ENCODE measurements at places on chromosomes 13 and 19.

GRCh38 chr19:8631425-8631819 is 989 bp downstream of the NFILZ start:
- no peak for DNase-seq

GRCh38 chr19:55440411-55441105 is 2.5 kb downstream of the SHISA7 start:
- DNase-seq, result no peak

- DNase-seq, result no peak
These were observed 9.9 kb upstream of the POP4 start for GRCh38 chr19:29596080-29596727.

GRCh38 chr19:5774921-5775320 is 9.6 kb downstream of the PRR22 start:
- no peak for DNase-seq

DNA sequence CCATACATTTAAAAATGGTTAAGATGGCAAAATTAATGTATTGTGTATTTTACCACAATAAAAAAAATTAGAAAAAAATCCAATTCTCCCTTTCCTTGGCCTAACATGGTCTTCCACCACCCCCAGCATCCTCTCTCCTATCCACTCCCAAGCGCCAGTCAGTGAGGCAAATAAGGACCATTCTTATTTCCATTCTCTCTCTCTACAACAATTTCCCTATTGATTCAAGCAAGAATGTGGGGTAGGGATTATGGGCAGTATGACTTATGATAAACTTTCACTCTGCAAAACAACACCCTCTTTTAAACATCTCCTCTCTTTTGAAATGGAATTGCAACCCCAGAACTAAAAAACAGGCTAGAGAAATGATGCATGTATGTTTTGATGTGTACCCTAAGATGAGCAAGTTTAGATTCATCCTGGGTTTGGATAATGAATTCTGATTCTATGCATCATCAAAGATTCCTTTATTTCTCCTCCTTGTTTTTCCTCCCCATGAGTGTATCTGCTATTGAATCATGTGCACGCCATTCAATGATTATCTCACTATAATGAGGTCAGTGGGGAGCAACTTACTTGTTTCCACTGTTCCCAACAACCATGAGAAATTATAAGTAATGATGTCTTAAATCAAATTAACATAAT is 3.5 kb downstream of the STARD13 start:
- DNase-seq, result no peak

DNA sequence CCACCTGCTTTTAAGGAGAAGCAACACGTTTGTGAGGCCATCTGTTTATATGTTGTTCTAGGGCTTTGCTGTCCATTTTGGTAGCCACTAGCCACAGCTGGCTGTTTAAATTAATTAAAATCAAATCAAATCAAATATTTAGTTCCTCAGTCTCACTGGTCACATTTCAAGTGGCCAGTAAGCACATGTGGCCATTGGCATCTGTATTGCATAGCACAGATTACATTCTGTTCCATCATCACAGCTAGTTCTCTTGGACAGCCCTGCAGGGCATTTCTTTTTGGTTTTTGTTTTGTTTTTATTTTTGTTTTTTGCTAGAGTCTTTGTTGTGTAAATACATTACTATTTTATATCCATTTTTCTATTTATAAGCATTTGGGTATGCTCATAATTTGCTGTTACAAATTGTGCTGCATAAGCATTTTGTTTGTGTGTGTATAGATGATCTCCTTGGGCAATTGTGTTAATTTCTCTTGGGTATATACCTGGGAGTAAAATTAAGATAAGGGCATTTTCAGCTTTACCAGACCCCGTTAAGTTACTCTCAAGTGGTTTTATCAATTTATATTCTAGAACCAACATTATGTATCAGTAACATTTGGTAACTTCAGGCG is 31.3 kb downstream of the SAE1 start:
- no peak for DNase-seq

- DNase-seq, result no peak
These were observed 854.3 kb downstream of the UQCRFS1 start for GRCh38 chr19:28358633-28359032.

DNA sequence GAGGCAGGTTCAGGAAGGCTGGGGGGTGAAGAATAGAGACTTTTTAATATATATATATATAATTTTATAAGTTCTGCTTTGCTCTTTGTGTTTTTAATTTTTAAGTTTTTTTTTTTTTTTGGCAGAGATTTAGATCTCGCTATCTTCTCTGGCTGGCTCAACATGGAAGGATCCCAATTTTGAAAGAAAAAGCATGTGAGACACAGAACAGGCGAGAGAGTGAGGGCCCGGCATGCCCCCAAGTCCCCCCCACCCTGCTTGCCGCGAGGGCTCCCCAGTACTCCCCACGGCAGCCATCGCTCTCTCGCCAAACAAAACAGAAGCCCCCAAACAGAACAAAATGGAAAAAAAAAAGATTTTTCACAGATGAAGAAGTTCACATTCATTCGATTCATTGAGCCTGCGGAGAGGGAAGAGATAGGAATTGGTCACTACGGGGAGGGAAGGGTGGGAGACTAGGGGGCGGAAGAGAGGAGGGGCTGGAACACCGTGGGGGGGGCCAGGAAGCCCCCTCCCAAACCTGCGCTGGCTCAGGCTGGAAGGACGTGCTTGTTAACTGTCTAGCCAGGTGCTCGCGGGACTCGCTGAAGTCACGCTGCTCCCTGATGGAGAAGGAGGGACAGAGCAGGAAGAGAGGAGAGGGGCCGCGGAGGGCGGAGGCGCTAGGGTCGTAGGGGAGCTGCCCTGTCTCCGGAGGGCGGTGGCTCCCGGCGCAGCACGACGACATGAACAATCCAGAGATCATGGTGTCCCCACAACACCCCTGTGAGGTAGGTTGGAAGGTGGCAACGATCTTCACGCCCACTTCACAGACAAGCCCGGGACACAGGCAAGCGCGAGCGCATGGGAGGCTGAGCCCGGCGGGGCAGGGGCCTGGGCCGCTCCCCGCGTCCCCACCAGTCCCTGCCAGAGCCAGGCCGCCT is 10.6 kb downstream of the KHSRP start:
- DNase-seq, result no peak

DNA sequence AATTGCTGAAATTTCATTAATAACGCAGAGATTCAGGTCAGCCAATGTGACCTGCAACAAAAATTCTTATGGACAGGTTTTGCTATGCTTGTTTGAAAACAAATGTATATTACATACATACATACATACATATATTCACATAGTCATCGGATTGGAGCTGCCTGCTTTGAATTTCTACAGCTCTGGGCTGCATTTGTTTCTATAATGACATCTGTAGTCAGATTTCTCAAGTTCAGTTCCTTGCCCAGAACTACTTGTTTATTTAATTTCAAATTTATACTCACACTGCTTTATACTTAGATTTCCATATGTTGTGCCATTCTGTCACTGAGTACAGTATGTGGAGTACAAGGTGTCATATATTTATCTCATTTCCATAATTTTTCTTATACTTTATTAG is 2775.0 kb downstream of the PCDH9 start:
- no peak for DNase-seq

GRCh38 chr19:47230921-47231214 is at the start of gene BBC3:
TSS of gene BBC3 (minus strand) at chr19:47231199. CDS start at chr19:47228431, 2,768 bp downstream.
- DNase-seq, result no peak

- DNase-seq, result no peak
These were observed 9.2 kb downstream of the UBXN6 start for GRCh38 chr19:4448147-4448985.

GRCh38 chr13:29957320-29957719 is 106.9 kb upstream of the UBL3 start:
- no peak for DNase-seq

DNA sequence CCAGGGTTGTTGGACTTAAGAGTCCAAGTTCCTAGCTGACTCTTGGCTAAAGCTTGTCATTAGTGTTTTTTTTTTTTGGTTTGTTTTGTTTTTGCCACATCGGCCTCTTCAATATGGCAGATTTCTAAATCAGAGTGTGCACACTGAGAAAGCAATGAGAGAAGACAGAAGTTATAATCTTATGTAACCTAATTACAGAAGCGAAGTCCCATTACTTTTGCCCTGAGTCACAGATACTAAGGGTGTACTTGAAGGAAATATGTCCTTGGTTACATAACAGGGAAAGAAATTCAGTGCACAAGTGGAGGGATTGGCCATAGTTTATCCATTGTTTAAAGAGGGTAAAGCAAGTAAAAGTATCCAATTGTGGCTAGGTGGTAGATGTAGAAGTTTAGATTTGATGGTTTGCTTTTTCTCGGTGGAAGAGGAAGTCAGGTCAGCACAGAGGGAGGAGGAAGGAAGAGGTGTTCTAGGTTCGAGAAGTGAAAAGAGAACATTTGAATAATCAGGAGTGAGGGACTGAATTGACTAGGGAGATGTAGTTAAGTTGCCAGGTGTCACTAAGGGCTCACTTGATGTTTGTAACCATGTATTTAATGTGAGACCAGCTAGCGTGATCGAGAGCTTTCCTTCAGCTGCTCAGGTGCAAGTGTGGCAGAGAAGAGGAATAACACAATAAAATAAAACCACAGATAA is 12.2 kb downstream of the GTF2F2 start:
- no peak for DNase-seq

- no peak for DNase-seq
These were observed 79.8 kb downstream of the CHST8 start for GRCh38 chr19:33701565-33701964.

GRCh38 chr13:106246242-106246641 is 289.2 kb downstream of the EFNB2 start:
- no peak for DNase-seq

DNA sequence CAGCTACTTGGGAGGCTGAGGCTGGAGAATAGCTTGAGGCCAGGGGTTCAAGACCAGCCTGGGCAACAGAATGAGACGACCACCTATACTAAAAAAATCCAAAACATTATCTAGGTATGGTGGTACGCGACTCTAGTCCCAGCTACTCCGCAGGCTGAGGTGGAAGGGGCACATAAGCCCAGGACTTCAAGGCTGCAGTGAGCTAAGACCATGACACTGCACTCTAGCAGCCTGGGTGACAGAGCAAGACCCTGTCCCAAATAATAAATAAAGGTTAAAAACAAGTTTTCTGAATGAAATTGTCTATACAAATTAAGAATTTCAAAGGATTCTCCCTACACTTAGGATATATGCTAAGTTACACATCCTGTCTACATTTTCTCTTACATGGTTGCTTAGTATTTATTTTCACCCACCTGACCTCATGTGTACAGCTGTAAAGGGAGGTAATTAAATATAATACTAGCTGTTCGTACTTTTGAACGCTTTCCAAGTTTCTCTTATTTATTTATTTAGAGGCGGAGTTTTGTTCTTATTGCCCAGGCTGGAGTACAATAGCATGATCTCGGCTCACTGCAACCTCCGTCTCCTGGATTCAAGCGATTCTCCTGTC is 1.6 kb downstream of the SLC25A30 start:
- DNase-seq, result no peak

DNA sequence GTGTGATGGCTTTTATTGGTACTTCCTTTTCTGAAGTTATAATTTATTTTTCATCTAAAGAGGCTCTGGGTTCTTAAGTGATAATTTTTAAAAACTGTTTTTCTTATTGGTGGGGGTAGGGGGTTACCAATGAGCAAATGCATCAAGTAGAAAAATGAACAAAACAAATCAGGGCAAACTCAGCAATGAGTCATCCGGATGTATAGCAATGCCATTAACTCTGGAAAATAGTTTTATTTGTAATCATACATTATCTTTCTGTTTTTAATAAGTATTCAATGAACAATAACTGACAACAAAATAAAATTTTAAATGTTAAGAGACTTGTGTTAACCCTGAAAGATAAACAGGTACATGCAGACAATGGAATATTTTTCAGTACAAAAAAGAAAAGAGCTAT is 67.6 kb downstream of the UFM1 start:
- DNase-seq, result no peak

DNA sequence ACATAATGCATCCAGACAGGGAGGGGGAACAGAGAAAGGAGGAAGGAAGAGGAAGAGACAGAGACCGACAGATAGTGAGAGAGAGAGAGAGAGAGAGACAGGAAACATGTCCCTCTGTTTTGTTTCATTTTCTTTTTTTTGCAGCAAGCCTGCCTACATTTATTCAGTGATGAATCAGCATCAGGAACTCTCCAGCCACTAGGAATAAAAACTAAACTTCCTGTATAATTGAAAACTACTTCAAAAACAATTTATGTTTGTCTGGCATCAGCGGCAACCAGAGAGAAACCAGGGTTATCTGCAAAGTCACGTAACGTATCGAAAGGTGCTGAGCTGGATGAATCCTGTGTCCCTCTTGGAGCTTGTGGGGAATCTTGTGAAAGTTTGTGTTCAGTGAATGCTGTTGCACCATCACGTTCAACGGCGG is 148.6 kb upstream of the SOX21 start:
- no peak for DNase-seq

GRCh38 chr13:72346716-72347115 is 380.7 kb downstream of the MZT1 start:
- no peak for DNase-seq

GRCh38 chr13:35157143-35157755 is 215.2 kb downstream of the NBEA start:
- DNase-seq, result no peak

DNA sequence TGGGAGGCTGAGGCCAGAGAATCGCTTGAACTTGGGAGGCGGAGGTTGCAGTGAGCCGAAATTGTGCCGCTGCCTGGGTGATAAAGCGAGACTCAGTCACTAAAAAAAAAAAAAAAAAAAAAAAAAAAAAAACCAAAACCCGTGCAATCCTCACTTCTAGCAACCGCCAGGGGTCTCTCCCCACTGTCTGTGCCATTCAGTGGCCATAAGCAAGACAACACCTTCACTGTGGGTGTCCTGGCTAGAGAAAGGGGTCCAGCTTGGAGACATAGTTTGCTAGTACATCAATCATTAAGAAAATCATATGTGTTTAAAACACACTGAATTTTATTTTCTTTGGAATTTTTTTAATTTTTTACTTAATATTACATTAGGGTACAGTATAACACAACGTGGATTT is 68.2 kb downstream of the RASL11A start:
- DNase-seq, result no peak

GRCh38 chr13:59012731-59013130 is 1151.0 kb downstream of the DIAPH3 start:
- DNase-seq, result no peak

- no peak for DNase-seq
These were observed 4.2 kb downstream of the APOE start for GRCh38 chr19:44909775-44910174.

Measured in sigmoid colon (tissue), 7 donors.